Immature natural killer cell (primary cell): ENCODE measurements at places on chromosomes 6 and 20.

DNA sequence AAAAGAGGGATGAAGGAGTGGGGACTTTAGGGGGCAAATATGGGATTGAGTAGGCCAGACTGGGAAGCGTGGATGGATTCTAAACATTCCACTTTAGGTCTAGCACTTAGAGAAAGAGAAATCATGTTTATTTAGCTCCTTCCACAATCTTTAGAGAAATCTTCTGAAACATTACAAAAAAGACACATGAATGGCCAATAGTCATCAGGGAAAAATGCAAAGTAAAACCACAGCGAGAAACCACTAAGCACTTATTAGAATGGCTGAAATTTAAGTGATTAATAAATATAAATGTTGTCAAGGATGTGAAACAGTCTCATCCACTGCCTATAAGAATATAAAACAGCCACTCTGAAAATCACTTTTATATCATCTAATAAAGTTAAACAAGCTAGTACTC lies 46.9 kb downstream of the HLA-A start:
- no peak for DNase-seq

DNA sequence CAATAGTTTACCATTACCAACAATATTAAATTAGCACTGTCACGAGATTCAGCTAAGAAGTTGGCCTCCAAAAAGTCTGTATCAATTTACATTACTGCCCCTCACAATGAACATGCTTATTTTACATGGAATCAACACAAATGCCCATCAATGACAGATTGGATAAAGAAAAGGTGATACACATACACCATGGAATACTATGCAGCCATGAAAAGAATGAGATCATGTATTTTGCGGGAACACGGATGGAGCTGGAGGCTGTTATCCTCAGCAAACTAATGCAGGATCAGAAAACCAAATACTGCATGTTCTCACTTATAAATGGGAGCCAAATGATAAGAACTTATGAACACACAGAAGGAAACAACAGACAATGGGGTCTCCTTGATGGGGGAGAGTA lies 211.8 kb upstream of the RREB1 start:
- no peak for DNase-seq

- no peak for DNase-seq
Observed at GRCh38 chr20:19492116-19492515, 265.9 kb upstream of the RIN2 start.

DNA sequence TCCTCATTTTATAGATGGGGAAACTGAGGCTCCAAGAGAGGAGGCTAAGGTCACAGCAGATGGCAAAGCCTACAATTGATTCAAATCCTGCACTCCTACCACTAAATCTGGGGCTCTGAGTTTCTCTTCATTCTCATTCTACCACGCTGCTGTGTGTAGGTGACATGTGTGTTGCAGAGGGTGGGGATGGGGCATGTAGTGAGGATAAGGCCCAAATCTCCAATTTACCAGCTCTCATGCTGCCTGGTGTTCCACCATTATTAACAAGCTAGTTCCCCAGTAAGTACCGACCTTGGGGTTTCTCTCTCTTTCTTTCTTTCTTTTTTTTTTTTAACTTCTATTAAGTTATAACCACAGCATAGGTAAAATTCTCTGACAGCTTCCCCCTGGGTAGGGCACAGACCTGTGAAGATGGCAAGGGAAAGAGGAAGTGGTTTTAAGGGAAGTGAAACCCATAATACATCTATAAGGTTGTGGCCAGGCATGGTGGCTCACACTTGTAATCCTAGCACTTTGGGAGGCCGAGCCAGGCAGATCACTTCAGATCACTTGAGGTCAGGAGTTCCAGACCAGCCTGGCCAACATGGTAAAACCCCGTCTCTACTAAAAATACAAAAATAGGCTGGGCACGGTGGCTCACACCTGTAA lies 13.0 kb upstream of the MATN4 start:
- peak; percentile 11 for DNase-seq

- no peak for DNase-seq
Observed at GRCh38 chr6:169955731-169956437, 204.5 kb downstream of the ERMARD start.

DNA sequence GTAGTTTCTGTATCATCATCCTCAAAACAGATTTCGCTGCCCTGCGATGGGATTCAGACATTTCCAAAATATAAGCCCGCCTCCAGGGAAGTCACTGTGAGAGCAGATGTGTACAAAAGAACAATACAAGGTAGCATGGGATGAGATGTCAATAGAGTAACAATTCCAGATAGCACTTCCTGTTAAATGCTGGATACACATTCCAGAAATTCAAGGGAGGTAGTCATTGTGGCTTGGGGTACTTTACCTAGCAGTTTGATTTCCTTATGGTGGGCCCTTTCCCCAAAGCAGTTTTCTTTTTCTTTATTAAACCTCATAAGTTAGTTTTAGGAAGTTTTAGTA lies 2.5 kb downstream of the RNF217 start:
- no peak for DNase-seq
